ENCODE measurements at places on chromosomes 16 and 17.

DNA sequence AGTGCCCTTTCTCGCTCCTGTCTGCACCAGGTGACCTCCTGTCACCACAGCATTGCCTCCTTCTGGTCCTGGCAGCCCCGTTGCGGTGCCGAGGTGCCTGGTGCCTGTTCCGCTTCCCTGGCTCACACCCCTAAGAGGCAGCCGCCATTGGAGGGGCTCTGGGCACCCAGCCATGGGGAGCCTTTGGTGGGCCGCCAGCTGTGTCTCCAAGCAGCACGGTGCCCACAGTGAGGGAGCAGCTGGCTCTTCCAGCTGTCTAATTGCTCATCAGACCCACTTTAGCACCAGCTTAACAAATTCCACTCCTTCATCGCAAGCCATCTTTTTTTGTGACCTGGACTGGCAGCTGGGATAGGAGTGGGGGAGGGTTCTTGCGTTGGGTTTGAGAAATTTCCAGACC, 276.1 kb downstream of the SNX29 start:
- no peak for DNase-seq

DNA sequence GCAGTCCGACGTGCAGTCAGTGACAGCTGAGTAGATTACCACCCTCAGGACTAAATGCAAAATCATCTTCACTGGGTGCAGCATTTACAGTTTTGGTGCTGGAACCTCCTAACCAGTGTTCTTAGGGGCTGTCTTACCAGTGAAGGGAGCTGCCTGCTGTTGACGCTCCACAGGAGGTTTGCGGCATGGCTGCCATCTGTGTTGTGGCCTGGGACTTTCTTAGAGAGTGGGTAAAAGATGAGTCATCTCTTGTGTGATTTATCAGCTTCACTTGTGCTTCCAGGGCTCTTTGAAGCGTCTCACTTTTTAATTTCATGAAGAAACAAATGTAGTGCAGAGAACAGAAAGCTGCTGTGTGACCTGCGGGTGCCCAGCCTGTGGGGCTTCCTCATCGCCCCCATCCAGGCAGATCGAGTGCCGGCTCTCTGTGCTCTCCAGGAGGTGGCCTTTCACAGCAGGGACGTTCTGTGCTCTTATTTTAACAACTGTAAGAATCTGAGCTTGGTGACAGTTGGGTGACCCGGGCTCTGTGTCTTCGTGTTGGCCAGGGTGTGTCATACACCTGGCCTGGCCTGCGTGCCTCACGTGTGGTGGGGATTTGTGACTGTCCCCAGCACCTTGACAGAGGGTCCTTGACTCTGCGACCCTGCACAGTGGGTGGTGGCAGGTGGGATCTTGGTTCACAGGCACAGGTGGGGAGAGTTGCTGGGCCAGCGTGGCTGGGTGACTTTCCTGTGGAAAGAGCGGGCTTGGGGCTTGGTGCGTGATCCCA, 24.3 kb upstream of the ZNF750 start:
- no peak for DNase-seq

DNA sequence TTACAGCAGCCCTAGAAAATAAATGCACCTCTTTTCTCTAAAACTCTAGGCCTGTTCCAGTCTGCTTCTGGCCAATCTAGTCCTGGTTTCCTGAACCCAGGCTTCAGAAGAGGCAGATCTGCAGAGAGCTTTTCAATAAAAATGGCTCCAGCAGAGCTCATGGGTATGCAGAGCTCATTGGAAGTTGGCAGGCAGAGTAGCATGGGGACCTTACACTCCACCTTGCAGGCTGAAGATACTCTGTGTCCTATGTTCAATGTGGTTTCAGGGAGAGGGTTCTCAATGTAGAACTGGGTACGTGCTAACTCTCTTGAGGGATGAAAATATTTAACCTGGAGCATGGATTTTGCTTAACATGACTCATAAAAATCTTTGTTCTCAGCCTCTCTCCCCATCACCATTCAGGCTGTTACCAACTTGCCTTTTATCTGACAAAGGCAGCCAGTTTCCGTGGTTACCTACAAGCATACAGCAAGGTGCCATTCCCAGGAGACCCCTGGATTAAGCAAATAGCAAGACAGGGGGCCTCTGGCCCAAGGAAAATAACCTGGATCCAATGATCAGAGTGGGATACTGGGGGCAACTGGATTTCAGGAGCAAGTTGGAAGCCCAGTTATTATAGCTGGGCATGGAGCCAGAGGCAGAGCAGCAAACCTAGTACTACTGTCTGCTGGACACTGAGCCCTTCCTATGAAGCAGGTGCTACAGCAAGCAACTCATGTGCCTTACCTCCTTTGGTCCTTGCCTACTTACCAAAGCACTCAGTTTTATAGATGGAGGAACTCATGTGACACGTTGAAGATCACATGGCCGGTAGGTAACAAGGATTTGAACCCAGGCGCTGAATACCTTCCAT, 98.2 kb upstream of the DHX40 start:
- DNase-seq, result no peak

DNA sequence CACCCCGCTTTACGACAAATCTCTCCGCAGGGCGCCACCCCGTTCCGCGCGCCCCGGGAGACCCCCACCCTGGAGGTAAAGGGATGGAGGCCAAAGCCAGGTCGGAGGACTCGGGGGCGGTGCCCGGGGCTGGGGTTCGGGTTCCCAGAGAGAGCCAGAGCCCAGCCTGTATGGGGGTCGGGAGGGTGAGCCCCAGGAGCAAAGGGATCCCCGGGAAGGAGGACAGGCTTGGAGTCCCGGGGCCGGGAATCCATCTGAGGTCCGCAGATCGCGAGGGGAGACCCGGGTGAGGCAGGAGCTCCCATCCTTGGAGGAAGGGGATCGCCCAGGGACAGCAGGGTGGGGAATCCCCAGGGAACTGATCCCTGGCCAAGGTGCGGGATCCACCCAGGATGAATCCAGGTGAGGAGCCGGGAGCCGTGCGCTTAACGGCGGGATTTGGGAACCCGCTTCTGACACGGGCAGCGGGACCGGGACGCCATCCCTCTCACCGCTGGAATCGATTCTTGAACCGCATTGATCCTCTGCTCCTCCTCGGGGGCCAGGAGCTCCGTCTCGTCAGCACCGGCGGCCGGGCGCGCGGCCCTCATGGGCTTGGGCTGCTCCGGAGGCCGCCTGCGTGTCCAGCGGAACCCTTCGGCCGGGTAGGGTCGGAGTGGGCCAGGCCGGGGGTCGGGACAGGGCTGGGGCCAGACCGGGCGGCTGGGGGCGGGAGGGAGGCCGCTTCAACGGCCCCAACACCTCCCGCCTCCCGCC, at the start of gene MMD:
MMD (minus strand) TSS at position 657 of the 756 bp plus-strand sequence; CDS start at position 517, 140 bp downstream.
- no peak for DNase-seq

Measured in keratinocyte (primary cell).